Prostate gland (tissue), 2 donors: ENCODE measurements at places on chromosomes 12 and 14.

DNA sequence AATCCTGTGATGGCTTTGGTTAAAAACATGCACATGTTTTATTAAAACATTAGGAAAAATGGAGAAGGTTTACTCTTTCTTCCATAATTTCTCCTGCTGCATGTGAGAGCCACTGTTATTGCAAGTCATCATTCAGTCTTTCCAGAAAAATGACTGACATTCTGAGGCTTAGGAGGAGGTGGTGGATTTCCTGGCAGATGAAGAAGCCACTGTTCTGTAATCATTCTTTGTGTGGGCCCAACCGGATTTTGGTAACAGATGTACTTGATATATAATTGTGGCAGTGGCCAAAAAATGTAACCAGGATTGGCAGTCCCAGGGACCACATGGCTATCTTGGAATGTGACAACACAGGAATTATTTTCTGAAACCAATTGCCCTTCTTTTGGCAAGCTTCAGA, 120.2 kb downstream of the DAAM1 start:
- DNase-seq = no peak

GRCh38 chr14:91649930-91650329, 82.0 kb downstream of the CATSPERB start:
- DNase-seq = peak; percentile 32

- DNase-seq = no peak
Observed at GRCh38 chr12:83150465-83151189, 463.9 kb downstream of the TMTC2 start.

- DNase-seq = peak; percentile 78
Observed at GRCh38 chr12:88580051-88580871, at the start of gene KITLG. Gene KITLG (minus strand): TSS chr12:88580471. CDS start chr12:88580278, 193 bp downstream.

DNA sequence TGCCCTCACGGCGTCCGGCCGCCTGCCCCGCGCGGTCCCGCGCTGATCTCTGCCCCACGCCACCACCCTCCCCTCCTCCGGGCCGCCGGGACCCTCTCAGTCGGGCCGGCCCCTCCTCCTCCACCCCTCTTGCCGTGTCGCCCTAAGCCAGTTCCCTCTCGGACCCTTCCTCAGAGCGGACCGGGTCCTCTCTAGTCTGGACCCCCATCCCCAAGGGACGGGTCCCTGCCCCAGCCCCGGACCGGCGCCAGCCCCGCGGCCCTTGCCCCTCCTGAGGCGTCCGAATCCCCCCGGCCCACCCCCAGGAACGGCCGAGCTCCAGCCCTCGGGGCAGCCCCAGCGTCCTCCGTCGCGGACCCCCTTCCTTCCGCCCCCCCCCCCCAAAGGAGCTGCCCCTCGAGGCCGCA, 485 bp downstream of the PPP4R4 start:
- DNase-seq = no peak

- no peak for DNase-seq
Observed at GRCh38 chr12:29907461-29907860, 123.7 kb upstream of the TMTC1 start.

DNA sequence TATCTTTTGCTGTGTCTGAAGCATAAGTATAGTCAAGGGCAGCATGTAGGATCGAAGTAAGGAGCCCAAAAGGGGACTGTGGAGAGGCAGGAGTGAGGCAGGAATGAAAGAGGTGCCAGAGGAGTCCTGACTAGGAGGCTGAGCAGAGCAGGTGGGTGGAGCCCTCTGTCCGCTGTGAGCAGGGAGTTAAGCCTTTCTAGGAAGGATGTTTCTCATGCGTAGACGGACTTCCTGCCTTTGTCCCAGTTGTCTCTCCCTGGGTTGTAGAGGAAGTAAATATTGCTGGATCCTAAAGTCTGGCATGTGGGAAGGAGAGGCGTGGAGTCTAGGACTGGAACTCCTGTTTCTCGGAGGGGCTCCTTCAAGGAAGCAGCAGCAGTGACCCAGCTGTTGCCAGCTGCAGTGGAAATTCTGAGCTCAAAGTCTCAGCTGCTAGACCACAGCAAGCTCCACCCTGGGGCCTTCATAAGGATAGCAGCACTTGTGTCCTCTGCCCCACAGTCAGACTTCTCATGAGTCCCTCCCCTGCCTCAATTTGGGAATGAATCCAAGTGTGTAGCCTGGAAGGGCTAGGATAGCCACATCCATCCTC, 44.0 kb downstream of the RBMS2 start:
- DNase-seq = no peak

DNA sequence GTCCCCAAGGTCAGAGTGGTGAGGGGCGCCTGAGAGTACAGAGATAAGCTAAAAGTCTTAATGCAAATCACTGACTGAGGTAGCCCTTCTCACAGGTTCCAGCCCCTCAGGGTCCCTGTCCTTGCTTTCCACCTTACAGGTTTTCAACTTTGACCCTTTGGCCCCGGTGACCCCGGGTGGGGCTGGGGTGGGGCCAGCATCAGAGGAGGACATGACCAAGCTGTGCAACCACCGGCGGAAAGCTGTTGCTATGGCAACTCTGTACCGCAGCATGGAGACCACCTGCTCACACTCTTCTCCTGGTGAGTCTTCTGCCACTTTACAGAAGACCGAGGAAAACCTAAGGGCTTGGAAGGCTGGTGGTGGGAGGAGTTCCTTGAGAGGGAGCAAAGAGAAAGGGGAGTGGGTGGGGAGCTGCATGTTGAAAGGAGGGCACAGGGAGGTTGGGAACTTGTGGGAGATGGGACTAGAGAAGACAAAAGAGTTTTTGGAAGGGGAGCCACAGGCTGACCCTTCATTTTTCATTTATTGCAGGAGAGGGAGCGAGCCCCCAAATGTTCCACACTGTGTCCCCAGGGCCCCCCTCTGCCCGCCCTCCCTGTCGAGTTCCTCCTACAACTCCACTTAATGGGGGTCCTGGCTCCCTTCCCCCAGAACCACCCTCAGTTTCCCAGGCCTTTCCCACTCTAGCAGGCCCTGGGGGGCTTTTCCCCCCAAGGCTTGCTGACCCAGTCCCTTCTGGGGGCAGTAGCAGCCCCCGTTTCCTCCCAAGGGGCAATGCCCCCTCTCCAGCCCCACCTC, 2.4 kb downstream of the MBD6 start:
- no peak for DNase-seq
